Activated T-cell treated with anti-CD3 and anti-CD28 coated beads, Interleukin-2, amount 50 U/mL, for 72 hours (primary cell): ENCODE measurements at places on chromosomes 16 and 17. TPM values are rescaled to one million over a fixed set of nuclear protein-coding genes. Genes with fewer than 3 reads are reported as not detected.

SPNS3 gene
- total RNA-seq = 44.9 TPM

ALKBH5 gene
- 133 TPM for total RNA-seq

- H3K4me3 ChIP-seq = no peak overlapping the region
- no peak overlapping the region for H3K27ac ChIP-seq
- no peak for DNase-seq
- peaks cover 14% of the 10 kb centered on the region for H3K4me1 ChIP-seq
- peaks cover 10% of the 10 kb centered on the region for H3K27me3 ChIP-seq
These were observed 51.3 kb downstream of the AKAP1 start for GRCh38 chr17:57136355-57136754.

ZNF423 gene
- not detected for total RNA-seq

- no peaks in the 10 kb centered on the region for H3K27me3 ChIP-seq
- peak overlapping the region; percentile 52 for H3K4me3 ChIP-seq
- H3K27ac ChIP-seq = peak overlapping the region; percentile 93
- peaks cover 20% of the 10 kb centered on the region for H3K36me3 ChIP-seq
These were observed 13.6 kb downstream of the CLEC16A start for GRCh38 chr16:10957771-10958482.

DNA sequence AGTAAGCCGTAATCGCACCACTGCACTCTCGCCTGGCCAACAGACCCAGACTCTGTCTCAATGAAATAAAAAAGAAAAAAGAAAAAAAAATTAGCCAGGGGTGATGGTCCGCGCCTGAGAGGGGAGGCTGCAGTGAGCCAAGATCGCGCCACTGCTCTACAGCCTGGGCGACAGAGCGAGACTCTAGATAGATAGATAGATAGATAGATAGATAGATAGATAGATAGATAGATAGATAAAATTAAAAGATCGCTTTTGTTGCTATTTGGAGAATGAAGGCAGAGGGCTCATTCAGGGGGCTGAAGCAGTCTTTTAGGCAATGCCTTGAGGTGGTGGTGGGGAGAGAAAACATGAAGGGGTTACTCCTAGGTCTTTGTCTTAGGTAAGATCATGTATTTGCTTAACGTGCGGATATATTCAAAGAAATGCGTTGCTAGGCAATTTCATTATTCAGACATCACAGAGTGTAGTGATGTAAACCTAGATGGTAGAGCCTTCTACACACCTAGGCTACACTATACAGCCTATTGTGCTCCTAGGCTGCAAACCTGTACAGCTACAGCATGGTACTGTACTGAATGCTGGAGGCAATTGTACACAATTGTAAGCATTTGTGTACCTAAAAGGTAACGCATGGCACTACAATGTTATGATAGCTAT lies 4.3 kb upstream of the HES7 start:
- DNase-seq = no peak
- H3K27me3 ChIP-seq = peaks cover 16% of the 10 kb centered on the region
- no peak overlapping the region for H3K27ac ChIP-seq
- H3K4me3 ChIP-seq = no peak overlapping the region
- H3K36me3 ChIP-seq = peaks cover 9% of the 10 kb centered on the region
- peaks cover 47% of the 10 kb centered on the region for H3K4me1 ChIP-seq

- H3K4me3 ChIP-seq = peak overlapping the region; percentile 71
- no peaks in the 10 kb centered on the region for H3K27me3 ChIP-seq
- peaks cover 3% of the 10 kb centered on the region for H3K36me3 ChIP-seq
- peaks cover 51% of the 10 kb centered on the region for H3K4me1 ChIP-seq
- H3K27ac ChIP-seq = peak overlapping the region; percentile 42
These were observed 6.2 kb upstream of the SLC16A13 start for GRCh38 chr17:7029659-7030058.

HEXD gene
- total RNA-seq = 26.4 TPM

DNA sequence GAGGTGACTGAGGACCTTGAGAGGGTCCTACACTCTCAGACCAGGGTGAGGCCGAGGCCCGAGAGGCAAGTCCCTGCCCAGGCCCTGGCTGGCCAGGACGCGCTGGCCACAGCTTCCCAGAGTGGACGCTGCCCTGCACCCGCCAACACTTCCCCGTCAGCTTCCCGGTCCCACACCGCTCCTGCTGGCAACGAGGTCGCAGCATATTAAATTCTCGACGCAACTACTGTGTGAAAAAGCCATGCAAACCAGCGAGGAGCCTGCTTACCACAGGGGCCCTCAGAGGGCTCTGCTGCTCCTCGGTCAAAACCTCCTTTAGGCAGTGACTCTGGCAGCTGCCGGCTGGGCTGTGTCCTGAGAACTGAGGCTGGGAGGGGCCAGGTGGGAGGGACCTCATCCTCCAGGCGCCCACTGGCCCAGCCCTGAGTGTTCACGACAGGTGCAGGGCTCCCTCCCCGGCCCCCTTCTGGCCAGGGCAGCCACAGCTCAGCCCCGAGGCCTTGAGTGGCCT lies 2.1 kb upstream of the TEX19 start:
- H3K36me3 ChIP-seq = no peaks in the 10 kb centered on the region
- DNase-seq = no peak
- no peak overlapping the region for H3K4me3 ChIP-seq
- H3K27me3 ChIP-seq = peaks cover 11% of the 10 kb centered on the region
- no peak overlapping the region for H3K27ac ChIP-seq
- peaks cover 13% of the 10 kb centered on the region for H3K4me1 ChIP-seq

KCNH6 gene
- not detected for total RNA-seq

- peaks cover 36% of the 10 kb centered on the region for H3K4me1 ChIP-seq
- peaks cover 9% of the 10 kb centered on the region for H3K27me3 ChIP-seq
- peak; percentile 27 for DNase-seq
- peak within 1 kb of the TSS; percentile 65 for H3K4me3 ChIP-seq
- H3K27ac ChIP-seq = no peak within 1 kb of the TSS
These were observed at the start of gene NAGS for GRCh38 chr17:44004077-44004760. Gene NAGS, plus strand, starts transcription at chr17:44004622. Its CDS starts 42 bp downstream, at chr17:44004664.

NPIPB9 gene
- 4.1 TPM for total RNA-seq

DNA sequence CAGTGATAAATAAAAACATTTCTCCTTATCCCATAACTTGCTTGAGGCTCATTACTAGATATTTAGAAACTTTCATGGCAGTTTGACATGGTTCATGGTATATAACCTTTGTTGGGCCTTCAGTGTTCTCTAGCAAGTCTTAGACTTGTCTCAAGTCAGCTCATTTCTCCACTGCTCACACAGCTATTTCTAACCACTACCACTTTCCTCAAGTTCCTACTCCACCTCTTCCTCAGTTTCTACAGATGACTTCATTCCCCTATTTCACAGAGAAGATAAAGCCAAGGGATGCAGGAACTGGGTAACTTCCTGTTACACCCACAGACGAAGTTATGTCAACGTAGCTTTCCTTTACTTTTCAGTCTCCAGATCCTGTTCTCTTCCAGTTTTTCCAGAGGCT lies 23.2 kb downstream of the NLK start:
- no peak overlapping the region for H3K4me3 ChIP-seq
- peaks cover 21% of the 10 kb centered on the region for H3K4me1 ChIP-seq
- H3K36me3 ChIP-seq = no peaks in the 10 kb centered on the region
- no peak overlapping the region for H3K27ac ChIP-seq
- H3K27me3 ChIP-seq = no peaks in the 10 kb centered on the region
